Daoy (cell line): ENCODE measurements at places on chromosomes 1 and 21.
A peak's percentile ranks its signal among the peaks of the same experiment; 100 is the strongest.

- no peak for DNase-seq
Measured at GRCh38 chr1:172931761-172932160, 119.0 kb downstream of the TNFSF18 start.

- DNase-seq, result no peak
Measured at GRCh38 chr1:60612790-60613189, 469.6 kb upstream of the NFIA start.

DNA sequence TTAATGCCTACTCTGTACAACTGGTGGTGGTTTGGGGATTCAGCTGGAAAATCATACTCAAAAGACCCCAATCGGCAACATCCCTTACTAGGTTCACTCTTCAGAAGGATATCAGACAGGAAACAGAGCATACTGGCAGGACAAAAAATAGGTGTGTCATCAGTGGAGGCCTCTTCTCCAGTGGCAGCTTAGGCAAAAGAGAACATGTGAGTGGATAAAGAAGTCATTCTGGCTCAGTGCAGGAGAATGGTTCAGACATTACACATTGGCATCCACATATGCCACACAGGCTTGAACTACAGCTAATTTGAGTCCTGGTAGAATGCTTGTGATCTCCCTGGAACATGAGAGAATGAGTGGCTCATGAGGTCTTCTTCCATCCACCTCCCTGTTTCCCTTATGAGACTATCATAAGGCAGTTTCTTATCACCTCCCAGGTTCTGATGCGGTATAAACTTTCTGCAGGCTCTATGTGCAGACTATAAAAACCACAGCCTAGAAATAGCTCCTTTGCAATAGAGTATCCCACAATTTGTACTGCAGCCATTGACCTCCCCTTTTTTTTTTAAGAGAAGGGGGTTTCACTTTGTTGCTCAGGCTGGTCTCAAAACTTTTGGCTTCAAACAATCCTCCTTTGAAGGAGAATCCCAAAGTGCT is 24.7 kb downstream of the VAMP4 start:
- no peak for DNase-seq

DNA sequence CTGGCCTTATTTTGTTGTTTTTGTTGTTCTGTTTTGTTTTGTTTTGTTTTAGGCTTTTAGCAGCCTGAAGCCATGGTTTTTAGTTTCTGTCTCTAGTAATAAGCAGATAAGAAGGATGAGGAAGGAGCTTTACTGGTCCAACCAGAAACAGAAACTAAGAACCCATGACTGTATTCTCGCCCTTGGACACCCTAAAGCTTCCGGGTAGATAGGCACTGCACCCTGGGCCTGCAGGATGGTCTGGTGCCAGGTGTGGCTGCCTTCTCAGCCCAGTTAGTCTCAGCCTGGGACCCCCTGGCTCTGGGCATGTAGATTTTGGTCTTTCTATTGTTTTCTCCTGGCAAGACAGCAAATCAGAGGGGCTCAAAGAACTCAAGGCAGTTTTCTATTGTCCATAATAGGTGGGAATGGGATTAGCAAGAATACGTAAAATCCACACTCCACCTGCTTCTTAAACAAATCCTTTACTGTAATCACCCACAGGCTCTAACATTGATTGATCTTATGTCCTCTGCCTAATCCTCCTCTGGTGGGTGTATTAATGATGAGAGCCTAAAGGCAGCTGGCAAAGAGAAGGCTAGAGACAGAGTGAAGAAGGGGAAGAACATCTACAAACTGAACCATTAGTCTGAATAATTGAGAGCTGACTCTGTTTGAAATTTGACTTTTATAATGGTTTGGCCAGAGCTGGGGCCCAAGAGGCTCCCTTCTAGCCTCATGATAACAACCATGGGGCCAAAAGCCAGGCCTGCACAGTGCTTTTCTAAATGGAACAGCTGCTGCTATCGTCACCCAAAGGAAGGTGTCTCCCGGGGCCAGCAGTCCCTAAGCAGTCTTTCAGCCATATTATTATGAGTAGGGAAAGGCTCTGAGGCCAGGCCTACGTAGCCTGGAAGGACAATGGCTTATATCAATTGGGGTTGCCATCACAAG is 106.8 kb upstream of the ATP1A1 start:
- DNase-seq, result no peak

DNA sequence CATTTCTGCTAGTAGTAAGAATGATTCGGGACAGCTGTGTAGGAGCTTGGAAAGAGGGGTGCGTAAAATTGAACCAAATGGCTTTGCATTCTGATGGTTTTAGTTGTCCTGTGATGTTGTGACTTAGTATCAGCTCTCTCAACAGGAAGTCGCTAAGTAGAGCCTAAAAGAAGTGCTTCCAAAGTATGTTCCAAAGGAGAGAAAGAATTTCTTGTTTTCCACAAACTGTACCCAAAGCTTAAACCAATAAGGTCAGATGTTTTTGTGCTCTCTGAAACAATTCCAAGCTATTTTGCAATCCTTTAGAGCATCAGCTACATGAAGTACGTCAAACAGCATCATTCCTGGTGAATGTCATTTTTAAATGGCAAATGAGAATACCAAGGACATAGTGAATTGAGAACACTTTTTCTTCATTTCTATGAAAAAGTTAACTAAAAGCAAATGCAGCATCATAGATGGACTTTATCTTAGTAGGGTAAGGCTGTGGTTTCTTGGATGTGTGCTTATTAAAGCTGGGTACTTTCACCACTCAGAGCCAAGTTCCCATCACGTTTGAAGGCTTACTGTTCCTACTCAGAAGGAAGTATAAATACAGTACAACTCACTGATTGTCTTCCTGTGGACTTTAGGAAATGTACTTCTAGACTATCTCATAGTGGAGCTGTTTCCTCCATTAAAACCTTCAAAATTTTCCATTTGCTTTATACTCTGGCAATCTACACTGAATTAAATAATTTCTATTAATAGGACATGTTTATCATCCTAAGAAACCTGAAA is 148.6 kb downstream of the C1orf21 start:
- no peak for DNase-seq

GRCh38 chr1:171715813-171716251 is 26.0 kb downstream of the VAMP4 start:
- DNase-seq, result no peak

GRCh38 chr1:68819190-68819829 is 322.4 kb upstream of the DEPDC1 start:
- DNase-seq, result no peak

DNA sequence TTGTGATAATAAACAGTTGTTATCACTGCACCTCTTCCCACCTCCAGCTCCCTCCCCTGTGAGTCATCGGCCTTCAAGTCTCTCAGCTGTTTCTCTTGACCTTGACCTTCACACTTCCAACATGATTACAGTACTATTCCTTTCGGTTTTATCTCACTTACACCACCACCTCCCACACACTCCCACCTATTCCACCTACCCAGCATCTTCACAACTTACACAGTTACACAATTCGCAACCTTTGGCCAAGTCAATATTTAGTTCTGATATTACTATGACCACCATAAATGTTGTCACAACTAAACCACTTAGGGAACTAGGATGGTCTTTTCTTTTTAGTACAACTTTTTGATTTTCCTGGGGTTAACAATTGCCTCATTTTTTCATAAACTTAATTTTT is 60.2 kb downstream of the RIPK4 start:
- peak; percentile 81 for DNase-seq

- DNase-seq, result no peak
Measured at GRCh38 chr21:31592963-31593560, 66.4 kb upstream of the SOD1 start.

DNA sequence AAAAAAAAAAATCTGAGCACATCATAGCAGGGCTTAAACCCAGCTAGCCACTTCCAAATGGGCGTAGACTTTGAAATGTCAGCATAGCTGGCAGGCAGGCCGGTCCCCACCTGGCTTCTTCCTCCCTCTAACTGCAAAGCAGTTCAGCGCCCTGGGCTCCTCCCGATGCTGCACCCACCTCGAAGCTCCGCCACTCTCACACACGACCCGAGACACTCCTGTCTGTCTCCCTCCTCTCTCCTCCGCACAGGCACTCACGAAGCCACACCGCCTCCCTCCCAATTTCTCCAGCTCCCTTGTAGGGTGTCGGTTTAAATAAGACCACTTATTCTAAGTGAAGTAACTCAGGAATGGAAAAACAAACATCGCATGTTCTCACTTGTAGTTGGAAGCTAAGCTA is 301.3 kb downstream of the NPHP4 start:
- DNase-seq, result no peak

DNA sequence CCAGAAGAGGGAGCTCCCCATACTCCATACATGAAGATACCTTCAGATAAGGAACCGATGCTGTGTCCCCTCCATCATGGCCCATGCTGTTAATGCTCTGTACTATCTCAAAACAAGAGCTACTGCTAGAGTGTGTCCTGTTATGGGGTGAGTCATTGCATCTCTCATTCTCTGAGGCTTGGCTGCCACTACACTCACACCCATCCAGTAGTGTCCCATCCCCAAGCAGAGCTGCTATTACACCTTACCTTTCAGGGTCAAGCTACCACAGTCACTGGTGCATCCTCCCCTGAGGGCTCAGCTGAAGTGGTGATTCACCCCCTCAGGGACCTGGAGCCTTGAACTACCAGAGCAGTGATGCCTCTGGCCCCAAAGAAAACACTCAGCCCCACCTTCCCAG is 198.5 kb downstream of the PLA2G4A start:
- DNase-seq, result no peak

- no peak for DNase-seq
Measured at GRCh38 chr1:44071461-44071860, 40.2 kb upstream of the SLC6A9 start.

DNA sequence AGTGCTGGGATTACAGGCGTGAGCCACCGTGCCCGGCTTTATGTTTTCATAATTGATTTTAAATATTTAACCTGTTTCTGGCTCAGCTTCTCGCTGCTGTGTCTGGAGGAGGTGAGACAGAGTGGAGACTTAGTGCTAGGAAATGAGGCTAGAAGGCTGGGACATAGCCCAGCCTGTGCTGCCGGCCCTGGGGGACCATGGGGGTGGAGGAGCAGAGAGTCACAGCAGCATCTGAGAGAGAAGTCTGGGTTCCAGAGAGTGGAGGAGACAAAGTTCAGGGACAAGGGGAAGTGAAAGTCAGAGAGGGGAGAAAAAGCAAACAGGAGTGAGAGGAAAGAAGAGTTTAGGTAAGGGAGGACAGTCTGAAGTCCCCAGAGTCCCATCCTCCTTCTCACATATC is 71.9 kb downstream of the LHX9 start:
- no peak for DNase-seq

DNA sequence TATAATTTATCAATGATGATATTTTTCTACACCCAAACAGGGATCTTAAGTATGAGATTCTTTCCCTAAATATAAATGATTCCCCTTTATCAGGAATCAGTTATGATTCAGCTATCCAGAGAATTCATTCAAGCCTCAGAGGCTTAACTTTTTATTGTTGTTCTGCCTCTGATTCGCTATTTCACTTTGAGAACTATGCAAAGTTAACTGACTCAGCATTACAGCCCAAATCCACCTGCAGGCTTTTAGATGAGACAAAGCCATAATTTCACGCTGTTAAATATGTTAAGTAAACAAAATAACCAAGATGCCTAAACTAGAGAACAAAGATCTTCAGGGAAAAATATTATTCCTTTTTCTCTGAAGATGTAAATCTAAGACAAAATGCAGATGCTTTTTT is 8.5 kb downstream of the SCYL3 start:
- no peak for DNase-seq

- DNase-seq, result no peak
Measured at GRCh38 chr1:8883491-8883890, 5.0 kb upstream of the ENO1 start.

DNA sequence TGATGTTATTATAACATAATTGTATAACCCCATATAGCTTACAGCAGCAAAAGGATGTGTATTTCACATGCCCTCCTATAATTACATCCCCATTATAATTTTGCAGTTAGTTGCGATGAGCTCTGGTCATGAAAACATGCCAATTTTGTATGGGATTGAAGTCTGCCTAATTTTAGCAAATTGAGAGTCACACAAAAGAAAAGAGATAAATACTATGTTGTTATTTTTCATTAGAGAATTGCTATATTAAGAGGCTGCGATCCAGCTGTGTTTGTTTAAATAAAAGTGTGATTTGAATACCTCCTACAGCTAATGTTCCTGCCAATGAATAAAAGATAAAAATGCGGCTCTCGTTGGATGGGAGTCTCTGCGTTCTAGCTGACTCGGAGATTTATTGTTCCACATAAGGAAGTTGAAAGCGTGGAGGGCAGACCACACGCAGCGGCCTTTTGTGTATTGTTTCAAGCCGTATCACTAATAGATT is 461.0 kb upstream of the NFIA start:
- DNase-seq, result no peak

GRCh38 chr1:3863231-3863935 is 6.1 kb downstream of the DFFB start:
- no peak for DNase-seq

DNA sequence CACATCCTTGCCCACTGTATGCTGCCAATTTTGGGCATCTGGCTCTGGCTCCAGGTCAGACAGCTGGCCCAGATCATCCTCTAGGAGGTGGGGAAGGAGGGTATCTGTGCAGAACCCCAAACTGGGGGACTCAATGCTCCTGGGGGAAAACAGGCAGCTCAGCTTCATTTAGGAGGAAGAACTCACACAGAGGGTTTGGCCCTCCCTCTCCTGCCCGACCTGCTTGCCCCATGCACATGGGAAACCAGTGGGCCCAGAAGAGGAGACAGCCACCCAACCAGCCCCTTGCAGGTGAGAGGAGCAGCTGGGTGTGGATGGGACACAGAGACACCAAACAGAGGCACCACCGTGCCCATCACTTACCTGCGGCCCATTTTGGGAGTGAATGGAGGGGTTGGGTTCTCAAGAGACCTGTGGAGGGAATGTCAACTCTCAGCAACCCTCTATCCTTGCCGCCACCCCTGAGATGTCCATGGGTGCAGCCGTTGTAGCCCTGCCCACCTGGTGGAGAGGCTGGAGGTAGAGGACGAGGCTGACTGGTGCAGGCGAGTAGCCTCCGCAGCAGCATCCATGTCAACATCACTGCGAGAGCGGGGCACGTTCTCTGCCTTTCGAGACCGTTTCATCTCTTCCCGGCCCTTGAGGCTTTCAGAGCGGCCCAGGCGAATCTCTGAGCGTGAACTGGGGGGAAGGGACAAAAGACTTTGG is 27.5 kb downstream of the LRRC71 start:
- DNase-seq, result no peak

- DNase-seq, result peak; percentile 87
Measured at GRCh38 chr1:186620566-186621350, 59.5 kb downstream of the PTGS2 start.

- DNase-seq, result no peak
Measured at GRCh38 chr1:48830715-48831114, 54.0 kb upstream of the BEND5 start.

GRCh38 chr1:215606564-215607168 is 39.6 kb downstream of the KCTD3 start:
- DNase-seq, result no peak

DNA sequence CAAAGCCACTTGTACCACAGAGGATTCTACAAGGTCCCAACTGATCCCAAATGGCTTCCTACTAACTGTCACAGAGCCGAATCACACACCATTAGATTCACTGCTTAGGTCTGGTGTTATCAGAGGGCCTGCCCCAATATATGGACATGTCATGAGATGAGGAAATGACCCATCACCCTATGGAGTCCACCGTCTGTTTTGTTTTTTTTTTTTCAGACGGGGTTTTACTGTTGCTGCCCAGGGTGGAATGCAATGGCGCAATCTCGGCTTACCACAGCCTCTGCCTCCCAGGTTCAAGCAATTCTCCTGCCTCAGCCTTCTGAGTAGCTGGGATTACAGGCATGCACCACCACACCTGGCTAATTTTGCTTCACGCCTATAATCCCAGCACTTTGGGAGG is 83.8 kb upstream of the ETS2 start:
- DNase-seq, result peak; percentile 51
